NCI-H2029 treated with DMSO at 0.1 percent for 48 hours (cell line): ENCODE measurements at places on chromosomes 3 and 15.

GRCh38 chr3:32632533-32633265, 52.3 kb upstream of the CNOT10 start:
- DNase-seq, result no peak

- no peak for DNase-seq
These were observed 953.8 kb upstream of the ALCAM start for GRCh38 chr3:104412608-104413580.

DNA sequence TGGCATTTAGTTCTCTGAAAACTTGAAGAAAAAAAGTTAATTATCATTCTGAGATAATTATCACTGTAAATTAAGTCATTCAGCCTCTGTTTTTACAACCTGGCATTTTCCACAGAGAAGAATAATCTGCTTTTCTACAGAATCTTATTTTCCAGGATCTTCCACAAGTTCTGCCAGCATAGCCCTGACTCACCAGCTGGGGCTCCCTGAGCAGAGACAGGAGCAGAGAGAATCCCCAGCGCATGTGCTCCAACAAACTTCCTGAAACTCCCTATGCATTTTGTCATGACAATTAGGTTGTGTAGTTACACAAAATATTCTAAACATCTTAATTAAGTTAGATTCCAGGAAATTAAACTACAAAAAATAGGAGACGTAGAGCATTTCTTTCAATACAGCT, 32.1 kb upstream of the TMEM207 start:
- no peak for DNase-seq

- DNase-seq, result no peak
These were observed 21.0 kb downstream of the TKT start for GRCh38 chr3:53234841-53235232.

GRCh38 chr3:113771993-113772392, 25.2 kb downstream of the ATP6V1A start:
- DNase-seq, result no peak

DNA sequence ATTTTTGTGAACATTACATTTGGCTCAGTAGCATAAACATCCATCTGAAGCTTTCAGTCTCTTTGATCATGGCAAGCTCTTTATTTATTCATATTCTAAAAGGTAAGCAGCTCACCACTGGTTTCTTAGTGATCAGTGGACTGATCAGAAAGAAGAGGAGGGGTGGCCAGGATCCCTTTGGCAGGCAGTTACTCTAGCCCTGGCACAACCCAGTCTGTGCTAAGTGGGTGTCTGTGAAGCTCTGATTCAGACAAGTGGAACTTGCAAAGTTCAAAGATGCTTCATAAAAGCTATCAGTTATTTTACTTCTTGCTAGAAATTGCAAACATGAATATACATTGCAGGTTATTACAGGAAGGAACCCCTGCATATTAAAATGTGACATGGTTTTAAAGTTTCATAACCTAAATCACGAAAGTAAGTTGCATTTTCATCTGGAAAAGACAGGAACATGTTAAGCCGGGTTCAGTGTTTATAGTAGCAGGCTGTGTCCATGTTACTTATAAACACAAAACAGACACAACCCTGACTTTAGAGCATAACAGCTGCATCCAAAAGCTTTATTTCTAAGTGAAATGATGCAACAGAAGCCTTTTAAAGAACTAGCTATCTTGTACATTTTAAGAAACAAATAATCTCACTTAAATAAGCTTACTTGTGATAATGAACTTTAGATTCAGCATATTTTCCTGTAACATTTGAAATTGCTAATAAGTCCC, 785.3 kb downstream of the MCTP2 start:
- DNase-seq, result no peak
